HTR-8/SVneo (cell line): ENCODE measurements at places on chromosomes 6 and 20.

- DNase-seq: peak; percentile 21
Measured at GRCh38 chr6:63347599-63347998, 27.8 kb upstream of the LGSN start.

GRCh38 chr20:52137850-52138249, 53.7 kb downstream of the ZFP64 start:
- DNase-seq: no peak

DNA sequence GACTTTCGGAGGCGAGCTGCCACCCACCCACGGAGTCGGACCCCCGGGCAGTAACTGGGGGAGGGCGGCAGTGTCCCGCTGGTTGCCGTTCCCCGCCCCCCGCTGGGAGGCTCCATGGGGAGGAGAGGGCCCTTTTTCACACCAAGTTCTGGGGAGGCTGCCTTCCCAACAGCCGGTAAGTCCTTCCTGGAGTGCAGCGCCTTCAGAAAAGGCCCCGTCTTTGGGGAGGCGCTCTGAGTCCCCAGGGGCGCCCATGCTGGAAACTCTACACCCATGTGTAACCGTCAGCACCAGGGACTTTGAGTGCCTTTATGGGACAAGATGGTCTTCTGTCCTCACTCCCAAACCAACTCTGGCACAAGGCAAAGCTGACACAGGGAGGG, 430 bp upstream of the SOX18 start:
- no peak for DNase-seq

DNA sequence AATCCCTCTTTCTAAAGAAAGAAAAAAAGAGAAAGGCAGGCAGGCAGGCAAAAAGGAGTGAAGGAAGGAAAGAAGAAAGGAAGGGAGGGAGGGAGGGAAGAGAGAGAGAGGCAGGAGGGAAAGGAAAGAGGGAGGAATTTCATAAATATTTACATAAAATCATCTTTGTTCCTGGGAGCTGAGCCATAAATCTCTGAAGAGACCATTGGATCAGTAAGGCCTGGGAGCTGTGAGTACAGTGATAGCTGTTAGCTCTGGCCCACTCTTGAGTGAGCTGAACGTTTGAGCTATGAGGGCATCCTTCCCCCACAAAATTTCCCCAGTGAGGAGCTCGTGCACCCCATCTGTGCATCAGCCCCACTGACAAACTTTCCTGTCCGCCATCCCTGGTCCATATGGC, 224.0 kb downstream of the SOD2 start:
- DNase-seq: no peak

- DNase-seq: no peak
Measured at GRCh38 chr6:27101824-27102223, 145.7 kb upstream of the PRSS16 start.

DNA sequence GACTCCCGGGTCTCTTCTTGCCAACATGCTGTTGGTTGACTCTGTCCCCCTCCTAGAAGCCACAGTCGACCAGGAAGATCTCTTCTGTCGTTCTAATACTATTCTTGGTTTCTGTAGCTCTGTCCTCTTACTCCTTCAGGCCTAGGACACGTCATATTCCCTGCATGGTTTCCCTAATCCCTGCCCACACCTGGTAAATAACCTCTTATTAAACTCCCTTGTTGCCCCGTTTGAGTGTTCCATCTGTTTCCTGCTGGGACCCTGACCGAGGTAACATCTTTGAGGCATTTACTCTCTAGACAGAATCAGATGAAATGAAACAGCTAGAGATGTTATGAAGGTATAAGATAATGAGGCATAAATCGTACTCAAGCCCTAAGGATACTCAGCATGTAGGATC, 68.1 kb downstream of the PLCB4 start:
- no peak for DNase-seq

GRCh38 chr20:1449370-1449769, 17.3 kb downstream of the NSFL1C start:
- no peak for DNase-seq

DNA sequence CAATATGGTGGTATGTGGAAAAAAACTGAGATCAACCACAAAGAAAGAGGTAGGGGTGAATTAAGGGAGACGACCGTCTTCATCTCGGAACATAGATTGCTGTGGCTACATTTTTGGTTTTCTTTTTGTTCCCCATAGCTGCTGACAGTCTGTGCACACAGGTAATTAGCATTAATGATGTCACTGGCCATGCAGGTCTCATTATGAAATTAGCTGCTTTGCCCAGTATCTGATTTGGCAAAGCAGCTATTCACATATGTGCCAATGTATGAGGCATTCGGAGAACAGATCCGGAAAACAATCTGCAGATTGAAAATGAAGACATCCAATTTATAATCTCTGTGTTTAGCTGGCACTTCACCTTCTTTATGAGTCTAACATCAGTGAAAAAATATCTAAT, 13.1 kb downstream of the NOX3 start:
- DNase-seq: no peak

DNA sequence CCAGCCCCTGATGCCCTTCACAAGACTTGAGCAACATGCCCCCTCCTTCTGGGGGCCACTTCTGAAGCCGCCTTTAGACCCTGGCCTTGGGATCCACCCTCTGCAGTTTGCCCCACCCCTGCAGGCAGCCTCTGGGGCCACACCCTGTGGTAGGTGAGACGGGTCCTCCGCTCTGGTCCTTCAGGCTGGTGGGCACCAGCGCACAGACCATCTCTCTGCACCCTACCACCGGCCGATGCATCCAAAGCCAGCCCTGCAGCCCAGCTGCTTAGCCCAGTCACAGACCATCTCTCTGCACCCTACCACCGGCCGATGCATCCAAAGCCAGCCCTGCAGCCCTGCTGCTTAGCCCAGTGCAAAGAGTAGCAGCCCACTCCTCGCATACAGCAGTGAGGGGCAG, 159.3 kb upstream of the ECI2 start:
- DNase-seq: no peak

GRCh38 chr6:150573041-150573681, 26.5 kb upstream of the PLEKHG1 start:
- no peak for DNase-seq

DNA sequence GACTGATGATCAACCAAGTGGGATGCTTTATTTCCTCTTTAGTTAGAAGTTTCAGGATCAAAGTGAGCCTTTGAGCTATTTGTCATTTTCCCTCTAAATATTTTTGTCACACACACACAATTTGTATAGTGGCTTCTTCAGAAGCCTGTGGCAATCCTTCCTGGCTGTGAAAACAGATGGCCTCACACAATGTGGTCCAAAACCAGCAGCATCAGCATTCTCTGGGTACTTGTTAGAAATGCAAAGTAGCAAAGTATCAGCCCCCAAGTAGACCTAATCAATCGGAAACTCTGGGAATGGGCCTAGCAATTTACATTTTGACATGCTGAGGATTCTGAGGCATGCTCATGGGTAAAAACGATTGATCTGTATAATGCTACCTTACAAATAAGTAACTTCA, 115.9 kb downstream of the PAX1 start:
- no peak for DNase-seq

- DNase-seq: no peak
Measured at GRCh38 chr20:58942549-58942948, 38.5 kb upstream of the NELFCD start.

DNA sequence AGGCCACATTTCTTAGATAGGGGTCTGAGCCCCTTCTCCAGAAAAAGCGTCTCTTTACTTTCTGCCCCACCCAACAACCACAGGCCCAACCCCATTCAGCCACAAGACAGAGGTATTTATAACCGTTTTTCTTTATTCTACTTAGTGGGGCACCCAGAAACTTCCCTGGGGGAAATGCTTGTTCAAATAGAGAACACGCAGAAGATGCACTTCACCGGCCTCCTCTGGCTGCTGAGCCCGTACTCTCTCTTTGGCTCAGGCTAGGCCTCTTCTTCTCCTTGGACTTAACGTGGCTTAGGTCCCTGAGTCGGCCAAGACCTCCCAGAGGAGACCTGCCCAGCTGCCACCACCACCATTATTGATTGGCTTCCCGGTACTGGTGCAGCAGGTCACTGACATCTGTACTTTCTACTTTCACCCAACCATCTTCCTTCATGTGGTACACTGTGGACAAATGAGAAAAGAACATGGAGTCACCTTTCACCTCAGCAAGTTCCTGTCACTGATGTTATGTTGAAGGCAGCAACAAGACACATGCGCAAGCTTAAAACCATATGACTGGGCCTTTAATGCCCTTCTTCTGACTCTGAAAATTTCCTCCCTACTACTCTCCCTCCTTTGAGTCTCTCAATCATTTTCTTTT, 2.2 kb upstream of the TAP2 start:
- no peak for DNase-seq

GRCh38 chr6:37321101-37321500, 32.7 kb upstream of the RNF8 start:
- DNase-seq: no peak

DNA sequence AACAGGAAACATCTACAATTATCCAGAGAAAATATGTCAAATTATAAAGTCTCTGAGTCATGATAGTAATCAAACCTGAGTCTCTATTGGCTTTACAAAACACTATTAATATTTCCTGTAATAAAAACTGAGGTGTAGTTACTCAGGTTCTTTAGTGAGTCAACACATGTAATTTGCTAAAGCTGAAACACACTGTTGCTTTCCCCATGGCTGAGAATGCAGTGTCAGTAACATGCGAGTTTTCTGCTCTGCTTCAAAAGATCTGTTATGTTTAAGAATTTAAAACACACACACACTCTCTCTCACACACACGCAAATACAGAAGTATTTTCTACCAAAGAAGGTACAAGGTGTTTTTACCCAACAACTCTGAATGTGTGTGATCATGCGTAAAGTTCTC, 38.6 kb downstream of the ATXN1 start:
- no peak for DNase-seq

DNA sequence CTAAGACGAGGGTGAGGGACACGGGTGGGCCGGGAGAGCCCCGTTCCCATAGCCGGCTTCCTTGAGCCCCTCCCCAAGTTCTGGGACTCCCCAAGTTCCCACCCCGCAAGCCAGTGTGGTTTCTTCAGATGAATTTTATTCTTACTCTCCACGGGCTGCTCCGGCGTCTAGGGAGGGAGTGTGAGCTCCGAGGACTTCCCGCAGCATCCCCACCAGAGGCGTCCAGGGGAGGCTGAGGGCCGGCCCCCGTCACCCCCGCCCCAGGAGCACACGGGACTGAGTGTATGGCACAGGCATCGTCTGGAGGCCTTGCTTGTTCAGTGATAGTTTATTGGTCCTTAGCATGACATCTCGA, 10.0 kb upstream of the SLC4A11 start:
- no peak for DNase-seq

- no peak for DNase-seq
Measured at GRCh38 chr20:1822564-1823449, 72.4 kb upstream of the SIRPA start.

DNA sequence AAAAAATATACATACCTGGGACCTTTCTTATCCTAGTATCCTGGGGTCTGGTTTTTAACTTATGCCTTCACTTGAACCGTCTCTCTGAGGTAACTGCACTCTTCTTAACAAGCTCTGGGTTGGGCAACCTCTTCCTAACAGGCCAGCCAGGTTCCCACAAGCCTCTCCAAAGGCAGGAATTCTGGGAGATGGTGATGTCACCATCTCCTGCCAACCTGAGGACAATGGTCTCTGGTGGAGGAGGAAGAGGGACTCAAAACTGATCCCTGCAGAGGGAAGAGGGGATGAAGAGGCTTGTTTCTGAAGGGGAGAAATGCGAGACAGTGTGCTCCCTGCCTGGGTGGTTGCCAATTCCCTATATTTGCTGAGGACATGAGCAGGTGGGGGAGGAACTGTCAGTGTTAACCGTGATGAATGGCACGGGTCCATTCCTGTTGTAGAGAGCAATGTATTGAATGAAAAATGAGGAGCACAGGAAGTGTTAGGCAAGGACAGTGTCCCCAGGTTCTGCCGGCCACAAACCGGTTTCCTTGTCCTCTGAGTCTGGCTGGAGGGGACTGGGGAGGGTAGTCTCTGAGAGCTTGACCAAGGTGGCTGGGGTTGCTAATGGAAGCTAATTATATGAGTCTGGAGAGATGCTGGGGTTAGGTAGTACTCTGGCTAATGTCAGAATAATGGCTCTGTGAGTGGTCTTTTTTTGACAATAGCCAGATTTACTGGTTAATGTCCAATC, 95.5 kb downstream of the KCNB1 start:
- DNase-seq: no peak

DNA sequence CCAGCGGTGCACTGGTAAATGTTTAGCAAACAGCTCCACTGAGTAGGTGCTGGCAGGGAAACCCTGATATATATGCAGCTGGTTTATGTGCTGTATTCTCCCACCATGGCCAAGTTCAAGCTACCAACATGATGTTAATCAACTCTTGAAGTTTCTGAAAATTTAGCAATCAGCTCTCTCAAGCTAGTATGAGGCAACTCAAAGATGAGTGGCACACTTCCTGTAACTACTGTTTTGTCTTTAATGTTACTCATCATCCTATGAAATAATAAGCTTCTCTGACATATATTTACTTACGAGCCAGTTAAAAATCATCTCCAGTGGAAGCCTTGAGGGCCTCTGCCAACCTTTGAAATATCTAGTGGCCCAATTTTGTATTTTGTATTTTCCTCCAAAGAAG, 54.7 kb downstream of the TRMT6 start:
- no peak for DNase-seq

DNA sequence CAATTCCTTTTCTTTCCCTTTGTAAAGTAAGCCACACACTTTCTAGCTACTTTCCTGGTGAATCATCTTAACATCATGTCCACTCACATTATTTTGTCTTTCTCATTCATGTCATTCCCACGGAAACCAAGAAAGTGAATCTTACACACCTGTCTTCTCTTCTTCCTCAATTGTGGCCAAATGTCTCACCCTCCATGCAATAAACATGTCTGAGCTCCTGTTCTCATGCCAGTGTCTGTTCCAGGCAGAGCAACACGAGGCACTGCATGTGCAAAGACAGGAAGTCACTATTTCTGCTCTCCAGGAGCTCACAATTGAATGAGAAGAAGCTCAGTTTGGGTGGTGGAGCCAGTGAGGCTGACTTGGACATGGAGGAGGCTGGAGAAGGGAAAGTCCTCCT, 29.0 kb upstream of the TMEM244 start:
- DNase-seq: no peak
